Inflammatory macrophage (primary cell): ENCODE measurements at places on chromosomes 3 and 15.

- DNase-seq = no peak
Measured at GRCh38 chr3:178508443-178508825, 27.8 kb upstream of the KCNMB2 start.

DNA sequence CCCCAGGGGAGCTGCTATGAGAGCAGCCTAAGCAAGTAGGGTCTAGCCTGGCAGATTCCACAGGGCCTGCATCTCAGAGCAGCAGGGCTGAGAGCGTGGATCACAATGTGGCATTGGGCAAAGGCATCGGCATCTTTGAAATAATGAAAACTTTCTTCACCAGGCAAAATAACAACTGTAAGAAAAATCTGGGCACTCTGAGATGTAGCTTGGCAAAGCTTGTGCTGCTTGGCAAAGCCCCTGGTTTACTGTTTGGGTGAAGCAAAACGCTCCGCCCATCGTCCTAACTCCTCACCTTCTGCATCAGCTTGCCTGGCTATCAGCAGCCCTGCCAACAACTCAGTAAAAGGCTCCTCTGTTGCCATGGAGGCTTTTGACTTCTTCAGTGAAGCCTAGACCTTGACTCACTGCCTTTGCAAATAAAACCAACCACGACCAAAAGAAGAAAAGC lies 212.8 kb upstream of the EIF1B start:
- DNase-seq = no peak

DNA sequence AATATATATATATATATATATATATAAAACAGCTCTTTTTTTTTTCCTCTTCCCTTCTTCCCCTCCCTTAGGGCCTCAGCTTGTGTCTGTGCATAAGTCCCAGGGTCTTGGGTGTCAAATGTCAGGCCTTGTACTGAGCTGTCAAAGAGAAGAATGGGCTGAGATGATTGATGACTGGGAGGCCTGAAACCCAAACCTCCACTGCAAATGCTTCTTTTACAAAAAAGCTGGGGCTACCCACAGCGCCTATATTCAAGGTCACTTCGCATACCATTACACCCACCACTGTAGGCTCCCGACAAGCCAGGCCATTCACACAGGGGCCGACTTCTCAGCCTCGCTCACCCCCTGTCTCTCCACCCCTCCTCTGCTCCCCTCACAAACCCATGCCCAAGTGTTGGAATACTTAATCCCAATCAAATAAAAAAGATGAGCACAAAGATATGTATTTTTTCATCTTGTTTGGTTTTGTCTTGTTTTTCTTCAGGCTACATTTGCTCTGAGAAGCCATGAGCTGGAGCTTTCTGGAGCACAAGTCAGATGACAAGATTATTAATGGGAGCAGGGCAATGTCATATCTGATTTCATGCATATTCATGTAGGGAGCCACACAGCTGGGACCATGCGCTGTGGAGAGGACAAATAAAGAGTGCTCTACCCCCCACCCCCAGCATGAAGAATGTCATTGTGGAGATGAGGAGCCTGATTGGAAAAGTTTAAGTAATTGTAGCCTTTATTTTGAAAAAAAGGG lies 614.4 kb upstream of the NR2F2 start:
- DNase-seq = no peak

- DNase-seq = no peak
Measured at GRCh38 chr3:14601692-14602005, 49.9 kb upstream of the CCDC174 start.

- no peak for DNase-seq
Measured at GRCh38 chr3:53728606-53729005, 117.6 kb downstream of the CHDH start.

DNA sequence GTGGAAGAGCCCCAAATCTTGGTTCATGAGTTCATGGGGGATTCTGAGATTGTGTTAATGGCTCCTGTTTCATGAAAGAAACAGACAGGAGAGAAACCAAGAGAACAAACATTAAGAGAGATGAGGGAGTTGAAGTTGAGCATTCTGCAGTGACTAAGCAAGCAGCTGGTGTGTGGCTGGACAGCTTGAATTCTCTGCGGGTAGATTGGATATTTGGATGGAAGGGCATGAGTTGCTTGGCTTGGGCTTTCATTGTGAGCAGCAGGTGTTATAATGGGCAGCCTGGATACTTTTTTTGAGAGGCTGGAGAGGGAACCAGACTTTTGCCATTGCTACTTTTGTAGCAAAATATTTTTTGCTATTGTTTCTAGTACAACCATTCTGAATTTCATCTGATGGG lies 346.8 kb upstream of the SATB1 start:
- no peak for DNase-seq

- DNase-seq = no peak
Measured at GRCh38 chr15:60297047-60297446, 100.7 kb downstream of the ANXA2 start.

- DNase-seq = no peak
Measured at GRCh38 chr15:68653801-68654200, 75.0 kb downstream of the CORO2B start.

DNA sequence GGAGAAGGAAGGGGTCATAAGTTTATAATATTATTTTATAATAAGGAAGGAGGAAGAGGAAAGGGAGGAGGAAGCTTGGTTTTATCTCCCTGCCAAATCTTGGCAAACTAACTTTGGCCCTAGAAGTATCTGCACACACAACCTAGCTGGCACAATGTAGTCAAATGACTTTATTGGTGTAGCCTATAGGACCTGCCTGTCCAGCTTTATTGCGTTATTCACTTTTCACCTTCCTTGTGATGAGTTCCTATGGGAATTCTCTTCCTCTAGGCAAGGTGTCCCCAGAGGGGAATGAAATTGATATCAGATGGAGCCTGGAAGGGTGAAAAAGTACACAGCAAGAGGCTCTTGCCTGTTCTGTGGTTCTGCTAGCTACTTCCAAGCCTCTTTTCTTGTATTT lies 111.2 kb upstream of the SLC25A36 start:
- DNase-seq = no peak

GRCh38 chr3:157423337-157423736 lies 13.3 kb upstream of the PTX3 start:
- DNase-seq = no peak

DNA sequence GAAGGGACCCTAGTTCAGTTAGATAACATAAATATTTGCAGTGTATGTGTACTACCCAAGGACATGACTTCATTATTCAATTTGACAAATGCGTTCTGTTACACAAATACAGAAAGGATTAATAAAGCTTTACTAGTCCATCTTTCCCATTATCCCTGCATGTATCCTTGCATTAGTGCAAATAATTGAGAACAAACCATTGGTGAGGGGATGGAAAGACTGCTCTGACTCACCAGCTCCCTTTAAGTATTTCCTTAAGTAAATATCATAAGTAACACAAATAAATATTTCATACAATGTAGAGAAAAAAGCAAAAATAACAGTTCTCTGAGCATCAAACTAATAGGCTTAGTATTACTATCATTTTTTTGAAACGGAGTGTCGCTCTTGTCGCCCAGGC lies 1.9 kb upstream of the GPD1L start:
- DNase-seq = no peak

GRCh38 chr3:188268336-188268735 lies 114.4 kb downstream of the LPP start:
- no peak for DNase-seq

GRCh38 chr15:97319291-97319690 lies 641.2 kb upstream of the ARRDC4 start:
- no peak for DNase-seq

DNA sequence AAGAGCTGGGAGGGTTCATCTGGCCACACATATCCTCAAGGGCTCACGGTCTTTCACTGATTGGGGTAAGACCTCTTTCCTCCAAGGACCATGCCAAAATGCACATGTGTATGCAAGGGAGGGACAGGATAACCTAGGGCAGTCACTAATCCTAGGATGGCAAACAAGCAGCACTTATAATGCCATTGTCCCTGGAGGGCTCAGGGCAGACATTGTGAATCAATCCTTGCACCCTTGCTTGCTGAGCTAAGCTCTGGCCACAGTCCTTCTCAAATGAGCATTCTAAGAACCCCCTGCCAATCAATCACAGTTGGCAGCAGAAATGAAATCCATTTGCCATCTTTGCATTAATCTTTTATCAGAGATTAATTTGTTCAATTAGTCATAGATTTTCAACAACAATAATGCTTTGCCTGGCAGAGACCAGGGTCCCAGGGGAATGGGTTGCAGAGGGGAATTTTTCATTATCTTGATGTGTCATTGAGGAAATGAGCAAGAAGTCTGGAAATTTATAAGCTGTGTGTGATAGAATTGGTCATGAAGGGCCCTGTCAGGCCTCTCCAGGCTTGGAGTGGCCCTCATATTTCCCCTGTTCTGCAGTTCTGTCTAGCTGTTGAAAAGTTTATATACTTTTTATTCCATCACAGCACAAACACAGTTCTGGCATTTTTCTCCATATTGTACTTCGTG lies 57.2 kb upstream of the KY start:
- DNase-seq = no peak

DNA sequence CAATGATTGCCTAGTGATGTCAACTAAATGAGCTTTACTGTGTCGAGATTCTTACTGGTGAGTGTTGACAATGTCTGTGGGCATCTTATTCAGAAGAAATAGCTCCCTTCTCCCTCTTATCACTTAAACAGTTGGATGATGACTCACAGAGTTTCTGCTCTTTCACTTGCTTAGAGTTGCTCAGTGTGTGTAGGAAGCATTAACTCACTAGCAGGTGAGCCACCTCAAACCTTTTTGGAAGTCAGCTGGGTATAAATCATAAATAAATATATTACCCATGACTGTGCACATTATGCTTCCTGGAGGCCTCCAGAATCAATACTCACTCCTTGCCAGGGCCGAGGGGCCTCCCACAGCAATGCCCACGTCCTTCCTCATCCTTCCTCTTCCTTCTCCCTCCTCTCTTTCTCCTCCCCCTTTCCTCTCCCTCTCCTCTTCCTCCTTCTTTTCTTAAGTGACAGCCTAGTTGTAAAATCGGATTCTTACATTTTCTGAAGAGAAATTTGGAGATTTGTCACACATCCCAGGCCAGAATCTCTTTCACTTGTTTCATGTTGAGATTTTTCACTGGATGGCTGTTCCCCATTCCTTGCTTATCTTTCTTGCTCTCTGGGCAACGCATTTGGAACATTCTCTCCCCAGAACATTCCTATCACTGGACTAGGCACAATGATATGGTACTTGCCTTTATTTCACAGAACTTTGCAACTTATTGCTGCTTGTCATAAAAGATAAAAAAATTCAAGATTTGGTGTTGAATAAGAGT lies 17.5 kb downstream of the SHC4 start:
- peak; percentile 3 for DNase-seq

DNA sequence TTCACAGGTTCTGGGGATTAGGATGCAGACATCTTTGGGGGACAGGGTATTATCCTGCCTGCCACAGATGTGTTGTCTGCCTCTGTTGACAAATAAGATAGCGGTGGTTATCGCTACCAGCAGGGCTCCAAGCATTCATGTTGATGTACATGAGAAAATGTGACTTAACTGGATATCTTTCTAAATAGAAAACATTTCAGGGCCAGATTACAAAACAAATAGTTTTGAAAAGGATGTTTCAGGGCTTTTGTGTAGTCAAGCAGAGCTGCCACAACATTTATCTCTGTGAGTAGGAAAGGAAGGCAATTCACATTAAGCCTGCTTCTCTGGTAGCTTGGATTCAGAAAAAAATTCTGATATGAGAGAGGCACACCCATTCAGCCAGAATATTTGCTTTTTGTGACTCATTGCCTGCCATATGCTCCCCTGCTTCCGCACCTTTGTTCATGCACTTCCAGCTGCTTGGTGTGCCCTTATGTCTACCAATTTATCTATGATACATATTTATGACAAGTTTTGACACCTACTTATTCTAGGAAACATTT lies 22.8 kb downstream of the PLS1 start:
- DNase-seq = no peak

GRCh38 chr3:116034086-116034485 lies 410.8 kb downstream of the GAP43 start:
- no peak for DNase-seq

- DNase-seq = no peak
Measured at GRCh38 chr3:179265875-179266274, 15.0 kb upstream of the KCNMB3 start.

DNA sequence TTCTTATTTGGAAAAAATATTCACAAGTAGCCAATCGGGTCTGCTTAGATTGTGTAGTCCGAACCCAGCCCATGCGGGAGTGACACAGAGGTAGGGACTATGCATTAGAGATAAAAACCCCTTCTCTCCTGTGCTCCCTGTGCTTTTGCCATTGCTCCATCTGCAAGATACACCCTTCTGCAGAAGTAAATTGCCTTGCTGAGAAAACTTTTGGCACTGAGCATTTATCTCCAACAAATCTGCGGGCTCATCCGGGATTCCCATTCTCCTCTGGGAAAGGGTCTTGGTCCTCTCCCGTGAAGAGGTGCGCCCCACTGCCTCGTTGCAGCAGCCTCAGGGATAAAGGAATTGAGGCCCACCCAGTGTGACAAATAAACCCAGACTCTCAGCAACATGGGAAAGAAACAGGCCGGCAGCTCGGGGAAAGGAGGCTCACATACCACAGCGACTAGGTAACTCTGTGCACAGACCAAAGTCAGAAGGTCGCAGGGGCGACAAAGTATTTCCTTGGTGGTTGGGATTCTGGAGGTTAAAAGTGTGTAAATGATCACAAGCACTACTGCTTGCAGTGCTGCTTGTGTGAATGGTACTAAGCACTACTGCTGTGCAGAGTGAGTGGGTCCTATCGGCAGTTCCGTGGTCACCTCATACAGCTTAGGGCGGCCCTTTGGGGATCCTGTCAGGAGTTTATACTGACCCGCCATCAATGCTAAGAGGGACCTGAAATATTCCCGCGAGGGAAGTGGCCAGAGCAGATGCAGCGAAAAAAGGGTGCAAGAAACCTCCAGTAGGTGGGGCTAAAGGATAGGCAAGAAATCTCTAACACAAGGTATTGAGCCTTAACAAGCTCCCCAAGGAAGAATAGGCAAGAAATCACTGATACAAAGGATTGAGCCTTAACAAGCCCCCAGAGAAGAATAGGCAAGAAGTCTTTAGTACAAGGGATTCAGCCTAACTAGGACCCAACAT lies 54.3 kb downstream of the GSK3B start:
- DNase-seq = no peak

DNA sequence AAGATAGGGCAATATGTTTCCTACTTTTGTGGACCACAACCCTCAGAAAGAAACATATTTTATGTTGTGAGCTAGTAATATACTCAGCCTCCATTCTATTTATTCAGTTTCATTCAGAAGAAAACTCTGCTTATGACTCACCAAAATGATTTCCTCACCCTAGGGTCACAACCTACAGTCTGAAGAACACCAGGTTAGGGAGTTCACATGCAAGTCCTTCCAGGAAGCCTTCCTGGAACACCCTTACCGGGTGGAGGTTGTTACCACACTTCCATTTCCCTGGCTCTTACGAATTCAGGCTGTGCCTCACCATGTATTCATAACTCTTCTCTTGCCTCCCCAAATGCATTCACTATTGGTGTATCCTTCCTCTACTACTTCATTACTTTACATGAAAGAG lies 228.0 kb upstream of the ADAMTS9 start:
- no peak for DNase-seq
